Stimulated activated CD4-positive, alpha-beta T cell treated with anti-CD3 and anti-CD28 coated beads, Interleukin-4, amount 100 ng/mL, for 4 hours (primary cell): ENCODE measurements at places on chromosomes 16 and 17.

GRCh38 chr16:89491238-89491869 is 993 bp upstream of the ANKRD11 start:
- DNase-seq: no peak

- no peak for DNase-seq
Observed at GRCh38 chr16:2530629-2531318, 434 bp downstream of the CEMP1 start.

DNA sequence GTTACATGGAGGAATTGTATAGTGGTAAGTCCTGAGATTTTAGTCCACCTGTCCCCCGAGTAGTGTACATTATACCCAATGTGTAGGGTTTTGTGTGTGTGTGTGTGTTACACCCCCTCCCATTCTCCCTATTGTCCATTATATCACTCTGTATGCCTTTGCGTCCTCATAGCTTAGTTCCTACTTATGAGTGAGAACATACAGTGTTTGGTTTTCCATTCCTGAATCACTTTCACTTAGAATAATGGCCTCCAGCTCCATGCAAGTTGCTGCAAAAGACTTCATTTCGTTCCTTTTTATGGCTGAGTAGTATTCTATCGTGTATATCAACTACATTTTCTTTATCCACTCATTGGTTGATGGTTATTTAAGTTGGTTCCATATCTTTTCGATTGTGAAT is 635 bp upstream of the FA2H start:
- no peak for DNase-seq

- DNase-seq: peak; percentile 77
Observed at GRCh38 chr16:2927010-2927646, 15.4 kb downstream of the FLYWCH1 start.

- DNase-seq: no peak
Observed at GRCh38 chr16:56421313-56421712, 4.0 kb downstream of the AMFR start.

GRCh38 chr17:64130559-64131001 is 636 bp upstream of the ERN1 start:
- peak; percentile 71 for DNase-seq

GRCh38 chr16:18853694-18854093 is 52.3 kb upstream of the ARL6IP1 start:
- DNase-seq: no peak

DNA sequence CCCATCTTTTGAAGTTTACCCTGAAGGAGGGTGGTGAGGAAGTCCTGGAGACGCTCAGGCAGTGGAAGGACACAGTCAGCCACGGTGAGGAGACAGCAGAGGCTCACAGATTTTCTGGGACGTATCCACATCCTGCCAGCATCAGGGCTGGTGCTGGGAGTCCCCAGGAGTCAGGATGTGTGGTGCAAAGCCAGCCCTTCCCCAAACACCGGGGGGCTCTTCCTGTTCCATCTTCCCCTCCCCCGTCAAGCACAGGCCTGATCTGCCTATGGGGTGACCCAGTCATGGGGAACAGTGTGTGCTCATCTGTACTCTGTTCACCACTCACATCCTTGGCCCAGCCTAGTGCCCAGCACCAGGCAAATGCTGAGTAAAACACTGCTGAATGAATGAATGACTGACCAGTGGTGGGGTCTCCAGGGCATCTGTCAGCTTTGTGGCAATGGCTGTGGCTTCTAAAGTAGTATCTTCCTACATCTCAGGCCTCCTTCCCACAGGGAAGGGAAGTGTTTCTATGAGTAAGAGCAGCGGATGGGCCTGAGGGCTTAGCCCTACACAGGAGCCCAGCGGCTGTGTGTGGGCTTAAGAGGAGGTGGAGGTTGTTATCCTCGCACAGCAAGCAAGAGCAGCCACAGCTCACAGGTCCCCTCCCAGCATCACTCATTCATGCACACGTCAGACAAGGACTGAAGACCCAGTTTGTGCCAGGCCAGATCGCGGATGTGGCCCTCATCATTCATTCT is 23.3 kb downstream of the NOS2 start:
- DNase-seq: no peak

GRCh38 chr17:20206591-20206990 is 197.4 kb downstream of the SPECC1 start:
- DNase-seq: no peak

DNA sequence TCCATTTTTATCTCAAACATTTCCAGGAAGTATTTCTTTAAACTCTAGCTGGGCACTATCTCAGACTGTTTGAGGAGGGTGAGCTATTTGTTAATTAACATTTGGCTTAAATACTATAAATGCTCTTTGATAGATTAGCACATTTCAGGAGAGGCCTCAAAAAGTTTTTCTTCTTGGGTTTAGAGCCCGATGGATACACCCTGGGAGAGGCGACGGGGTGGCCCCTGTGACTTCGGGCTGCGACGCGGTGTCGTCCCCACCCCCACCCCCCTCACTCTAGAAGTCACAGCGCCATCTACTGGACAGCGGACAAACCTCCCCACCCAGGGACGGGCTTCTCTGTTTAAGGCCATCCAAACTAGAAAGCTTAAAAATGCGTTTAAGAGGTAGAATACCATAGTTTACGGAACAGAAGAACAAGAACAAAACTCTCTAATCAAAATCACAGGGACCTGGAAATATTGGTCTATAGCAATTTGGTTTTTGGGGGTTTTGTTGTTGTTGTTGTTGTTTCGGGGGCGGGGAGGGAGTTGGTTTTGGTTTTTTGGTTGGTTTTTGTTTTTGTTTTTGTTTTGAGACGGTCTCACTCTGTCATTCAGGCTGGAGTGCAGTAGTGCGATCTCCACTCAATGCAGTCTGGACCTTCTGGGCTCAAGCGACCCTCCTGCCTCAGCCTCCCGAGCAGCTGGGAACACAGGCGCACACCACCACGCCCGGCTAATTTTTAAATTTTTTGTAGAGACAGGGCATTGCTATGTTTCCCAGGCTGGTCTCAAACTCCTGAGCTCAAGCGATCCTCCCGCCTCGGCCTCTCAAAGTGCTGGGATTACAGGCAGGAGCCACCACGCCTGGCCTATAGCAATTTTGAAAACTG is 254.4 kb downstream of the C16orf95 start:
- DNase-seq: peak; percentile 52

DNA sequence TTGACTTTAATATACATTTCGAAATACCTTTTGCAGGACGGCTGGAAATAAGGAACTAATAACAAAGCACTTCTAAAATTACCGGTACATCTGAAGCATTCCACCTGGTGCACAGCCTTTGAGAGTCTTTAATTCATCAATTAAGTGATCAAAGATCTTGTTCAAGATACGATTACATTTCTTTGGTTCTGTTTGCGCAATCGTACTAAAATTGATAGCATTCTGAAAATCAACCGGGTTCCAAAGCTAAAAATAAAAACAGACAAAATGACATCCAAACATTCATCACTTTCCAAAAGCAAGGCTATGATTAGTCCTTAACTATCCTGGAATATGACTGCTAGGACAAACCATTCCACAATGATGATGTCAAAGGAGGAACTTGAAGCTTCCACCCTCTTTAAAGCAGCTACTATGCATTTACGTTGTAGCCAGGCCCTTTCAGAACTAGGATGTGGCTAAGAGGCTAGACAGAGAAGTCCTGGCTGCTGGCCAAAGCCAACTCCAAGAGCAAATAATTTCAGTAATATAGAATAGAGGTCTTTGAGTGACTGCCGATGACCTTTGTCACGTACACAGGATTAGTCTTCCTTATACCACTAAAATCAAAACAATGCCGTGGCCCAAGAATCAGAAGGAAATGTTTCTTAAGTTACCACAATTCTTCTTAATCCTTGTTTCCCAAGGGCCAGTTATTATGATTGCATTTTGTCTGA is 299.8 kb upstream of the PSMD7 start:
- no peak for DNase-seq

DNA sequence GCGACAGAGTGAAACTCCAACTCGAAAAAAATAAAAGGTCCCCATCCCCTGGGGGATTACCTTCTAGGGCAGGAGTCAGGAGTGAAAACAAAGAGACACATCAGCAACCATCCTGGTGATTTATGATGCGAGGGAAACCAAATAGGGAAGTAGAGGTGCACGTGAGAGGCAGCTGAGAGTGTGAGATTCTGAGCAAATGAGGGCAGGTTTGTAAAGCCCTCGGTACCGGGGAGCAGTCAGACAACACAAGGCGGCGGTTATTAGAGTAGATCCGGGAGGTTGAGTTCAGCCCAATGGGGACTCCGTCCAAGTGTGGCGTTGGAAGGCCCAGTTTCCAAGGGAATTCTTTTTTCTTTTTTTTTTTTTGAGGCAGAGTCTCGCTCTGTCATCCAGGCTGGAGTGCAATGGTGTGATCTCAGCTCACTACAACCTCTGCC is 7.4 kb upstream of the ARMC7 start:
- DNase-seq: no peak

- no peak for DNase-seq
Observed at GRCh38 chr16:80277182-80277581, 263.6 kb upstream of the DYNLRB2 start.

- no peak for DNase-seq
Observed at GRCh38 chr16:1707193-1707790, 1.3 kb downstream of the MAPK8IP3 start.

- no peak for DNase-seq
Observed at GRCh38 chr17:50499270-50499669, 9.0 kb upstream of the MYCBPAP start.

GRCh38 chr17:78107976-78108725 is 20.4 kb downstream of the TMC6 start:
- DNase-seq: no peak

GRCh38 chr17:73208139-73208827 is 15.4 kb downstream of the COG1 start:
- no peak for DNase-seq
